Activated T-cell treated with anti-CD3 and anti-CD28 coated beads for 4 hours (primary cell): ENCODE measurements at places on chromosomes 4 and X.

GRCh38 chr4:2390146-2390545, 28.3 kb downstream of the ZFYVE28 start:
- no peak for DNase-seq

- no peak for DNase-seq
These were observed 241.7 kb upstream of the PSAPL1 start for GRCh38 chr4:7676398-7676922.

GRCh38 chr4:15729910-15730533, 27.2 kb downstream of the BST1 start:
- peak; percentile 13 for DNase-seq

DNA sequence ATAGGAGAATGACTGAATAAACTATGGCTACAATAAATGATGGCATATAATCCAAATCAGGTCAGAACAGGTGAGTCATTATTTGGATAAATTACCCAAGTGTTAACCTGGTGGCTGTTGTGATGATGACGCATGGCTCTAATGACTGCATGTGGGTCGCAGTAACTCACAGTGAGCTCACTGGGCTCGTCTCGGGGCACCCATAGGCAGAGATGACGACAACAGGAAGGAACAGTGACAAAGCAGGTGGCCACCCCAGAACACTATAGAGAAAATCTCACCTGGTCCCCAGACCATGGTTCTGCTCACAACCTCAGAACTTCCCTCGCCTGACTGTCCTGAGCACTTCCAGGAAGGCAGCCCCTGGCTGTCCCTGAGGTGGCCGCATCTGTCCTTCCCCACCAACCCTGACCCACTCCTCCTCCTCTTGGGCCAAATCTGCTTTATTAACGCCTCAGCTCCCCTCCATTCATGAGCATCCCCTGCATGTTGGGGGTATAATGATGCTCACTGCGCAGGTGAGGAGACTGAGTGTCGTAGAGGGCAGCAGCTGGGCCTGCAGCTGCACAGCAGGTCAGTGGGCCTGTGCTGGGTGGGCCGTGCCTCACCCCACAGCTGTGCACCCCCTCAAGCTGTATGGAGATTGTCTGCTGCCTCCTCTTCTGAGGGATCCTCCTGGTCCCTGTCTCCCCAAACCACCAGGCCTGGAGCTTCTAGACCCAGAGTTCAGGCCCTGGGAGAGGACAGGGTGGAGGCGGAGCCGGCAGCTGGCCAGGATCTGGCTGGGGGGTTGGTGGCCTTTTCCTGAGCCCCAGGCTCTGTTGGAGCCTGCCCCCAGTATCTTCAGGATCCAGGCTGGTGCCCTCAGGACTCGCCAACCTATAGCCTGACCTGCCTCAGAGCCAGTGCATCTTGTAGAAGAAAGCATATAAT, 30.9 kb upstream of the FAM156A start:
- DNase-seq = no peak

- no peak for DNase-seq
These were observed 59.8 kb downstream of the CPLX1 start for GRCh38 chr4:766152-766515.

DNA sequence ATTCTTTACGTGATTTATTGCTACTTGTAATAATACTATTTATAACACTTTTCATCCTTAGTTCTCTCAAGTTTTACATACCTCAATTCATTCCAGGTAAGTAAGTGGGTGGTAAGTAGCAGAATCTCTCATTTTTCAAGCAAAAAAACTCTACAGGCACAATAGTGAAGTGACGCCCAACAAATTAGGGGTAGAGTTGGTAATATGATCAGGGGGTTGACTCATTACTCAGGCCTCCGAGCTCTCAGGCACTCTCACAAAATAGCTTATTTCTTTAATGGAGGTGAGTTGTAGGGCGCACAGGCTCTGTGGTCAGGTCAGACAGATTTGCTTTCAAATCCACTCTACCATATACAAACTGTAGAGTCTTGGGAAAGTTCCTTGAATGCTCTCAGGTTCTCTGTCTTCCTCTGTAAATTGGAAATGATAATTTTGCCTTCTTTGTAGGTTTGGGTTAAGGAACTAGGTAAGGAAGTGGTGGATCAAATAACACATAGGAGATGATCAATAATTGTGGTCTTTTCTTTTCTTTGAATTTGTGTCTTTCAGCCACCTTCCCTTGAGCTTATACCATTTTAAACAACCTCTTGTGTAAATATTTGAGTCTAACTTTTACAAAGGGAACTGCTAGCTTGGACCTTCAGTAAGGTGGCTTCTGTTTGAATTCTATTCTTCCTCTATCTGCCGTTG, 134.9 kb upstream of the LEF1 start:
- no peak for DNase-seq

DNA sequence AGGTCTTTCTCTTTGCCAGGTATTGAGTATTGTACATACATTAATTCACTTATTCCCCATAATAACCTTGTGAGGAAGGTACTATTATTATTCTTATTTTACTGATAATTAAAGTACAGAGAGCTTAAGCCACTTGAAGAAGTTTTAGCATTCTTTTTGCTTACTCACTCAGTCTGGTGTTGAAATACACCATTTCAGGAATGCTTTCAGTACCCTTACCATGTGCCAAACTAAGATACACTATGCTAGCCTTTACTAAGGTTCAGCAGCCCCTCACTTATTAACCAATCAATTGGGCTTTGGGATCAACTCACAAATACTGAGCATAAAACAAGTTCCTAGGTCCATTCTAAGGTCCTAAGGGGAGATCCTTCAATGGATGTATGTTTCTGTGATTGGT, 179.0 kb upstream of the FGF13 start:
- no peak for DNase-seq

DNA sequence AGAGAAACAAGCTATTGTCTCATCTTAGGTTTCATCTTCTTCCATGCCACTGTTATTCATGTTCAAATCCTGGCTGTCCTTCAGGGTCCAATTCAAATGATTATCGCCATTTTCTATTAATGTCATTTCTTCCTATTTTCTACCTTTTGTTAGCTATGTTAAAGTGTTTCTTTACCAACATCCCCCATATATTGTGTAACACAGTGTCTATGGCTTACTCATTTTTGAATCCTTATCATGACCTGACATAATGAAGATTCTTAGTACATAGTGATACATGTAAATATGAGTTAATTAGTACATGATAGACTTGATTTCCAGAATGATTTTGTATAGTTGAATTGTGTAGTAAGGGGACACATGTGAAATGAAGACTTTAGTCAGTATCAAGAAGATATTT, 152.4 kb downstream of the SNCA start:
- DNase-seq = no peak

DNA sequence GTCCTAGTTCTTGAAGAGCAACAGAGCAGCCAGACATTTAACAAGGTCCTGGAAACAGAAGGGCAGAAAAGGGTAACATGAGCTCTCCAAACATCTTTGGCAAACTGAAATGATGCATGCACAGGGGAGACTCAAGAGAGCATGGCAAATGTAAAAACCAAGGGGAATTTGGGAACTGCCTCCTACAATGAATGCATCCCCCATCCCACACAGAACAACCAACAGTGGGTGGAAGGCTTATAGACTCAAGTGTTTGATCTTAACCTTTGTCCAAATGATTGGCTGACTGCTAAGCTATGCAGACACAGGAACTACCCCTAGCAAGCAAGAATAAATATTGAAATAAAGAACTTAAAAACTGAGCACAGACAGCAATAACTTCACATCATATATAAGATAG, 74.4 kb downstream of the CENPC start:
- DNase-seq = no peak

- no peak for DNase-seq
These were observed 201.5 kb downstream of the TBX22 start for GRCh38 chrX:80216086-80216485.

DNA sequence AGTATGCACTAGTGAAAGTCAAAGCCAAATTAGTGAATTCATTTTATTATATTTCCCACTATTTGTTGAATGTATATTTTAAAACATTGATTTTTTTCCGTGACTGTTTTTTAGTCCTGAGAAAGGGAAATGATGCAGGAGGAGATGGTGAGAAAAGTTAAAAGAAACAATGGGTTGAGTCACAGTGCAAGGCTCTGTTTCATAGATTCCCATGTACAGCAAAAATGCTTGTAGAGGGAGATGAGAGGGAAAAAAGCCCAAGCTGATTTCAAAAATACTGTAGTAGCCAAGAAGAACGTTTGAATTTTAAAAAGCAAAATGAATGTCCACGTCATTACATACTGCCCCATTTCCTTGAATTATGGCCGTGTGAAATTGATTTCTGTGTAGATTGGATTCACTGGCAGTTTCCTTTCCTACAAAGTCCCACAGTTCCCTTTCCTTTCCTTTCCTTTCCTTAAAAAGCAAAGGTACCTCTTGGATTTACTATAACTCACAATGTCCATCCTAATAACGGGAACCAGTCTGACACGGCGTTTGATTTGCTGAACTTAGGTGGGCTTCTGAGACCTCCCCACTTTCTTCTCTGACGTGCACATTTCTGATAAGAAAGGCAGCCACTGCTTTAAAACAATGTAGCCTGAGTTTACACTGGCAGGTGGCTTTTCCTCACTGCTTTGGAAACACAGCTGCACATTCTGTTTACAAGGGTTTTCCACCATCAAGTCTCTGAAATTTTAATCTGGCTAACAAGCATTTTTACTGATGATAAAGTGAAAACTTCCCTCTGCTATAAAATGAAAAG, 63.7 kb downstream of the SPCS3 start:
- DNase-seq = no peak

GRCh38 chr4:119933606-119934005, 133.0 kb downstream of the MAD2L1 start:
- DNase-seq = no peak

- no peak for DNase-seq
These were observed 25.1 kb downstream of the NIPAL1 start for GRCh38 chr4:48041535-48042137.

DNA sequence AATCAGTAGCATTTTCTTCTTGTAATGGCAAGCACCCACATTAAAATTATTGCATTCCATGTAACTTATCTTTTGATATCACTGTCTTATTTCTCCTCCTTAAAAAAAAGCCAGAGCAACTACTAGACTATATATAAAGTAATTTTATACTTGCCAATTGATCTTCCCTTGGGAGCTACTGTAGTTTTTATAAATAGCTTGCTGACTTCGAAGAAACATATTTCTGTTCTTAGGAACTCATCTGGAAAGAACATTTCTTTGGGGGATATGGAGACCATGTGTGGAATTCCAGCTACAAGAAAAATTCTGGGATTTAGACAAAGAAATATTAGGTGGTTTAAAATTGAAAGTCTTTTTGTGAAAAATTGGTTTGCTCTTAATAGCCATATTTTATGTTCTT, 94.9 kb downstream of the BMPR1B start:
- DNase-seq = no peak

DNA sequence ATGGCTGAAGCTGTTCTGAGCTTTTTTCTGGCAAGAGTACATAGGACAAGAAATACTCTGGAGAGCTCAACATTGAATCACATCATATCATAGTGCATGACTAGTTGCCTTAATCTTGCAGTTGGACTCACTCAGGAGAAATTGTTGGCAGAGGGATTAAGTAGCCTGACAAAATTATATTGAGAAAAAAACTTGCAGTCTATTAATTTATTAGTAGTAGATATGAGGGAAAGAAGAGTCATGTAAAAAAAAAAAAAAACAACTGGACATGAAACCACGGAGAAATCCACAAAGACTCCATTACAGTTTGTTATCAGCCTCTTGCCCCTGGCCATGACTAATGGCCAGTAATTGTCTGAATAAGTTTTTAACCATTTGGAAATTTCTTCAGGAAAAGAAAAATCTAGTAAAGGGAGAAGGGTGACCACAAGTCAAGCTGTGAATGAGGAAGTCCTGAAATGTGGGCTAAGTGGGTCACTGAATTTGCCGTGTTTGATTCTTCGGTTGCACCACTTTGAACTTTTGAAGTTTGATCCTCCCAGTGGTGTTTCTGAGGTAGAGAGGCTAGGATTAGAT, 45.6 kb downstream of the FHL1 start:
- DNase-seq = no peak

GRCh38 chr4:114263233-114263632, 283.8 kb upstream of the ARSJ start:
- no peak for DNase-seq

GRCh38 chrX:152818356-152818755, 12.2 kb downstream of the CETN2 start:
- DNase-seq = no peak

DNA sequence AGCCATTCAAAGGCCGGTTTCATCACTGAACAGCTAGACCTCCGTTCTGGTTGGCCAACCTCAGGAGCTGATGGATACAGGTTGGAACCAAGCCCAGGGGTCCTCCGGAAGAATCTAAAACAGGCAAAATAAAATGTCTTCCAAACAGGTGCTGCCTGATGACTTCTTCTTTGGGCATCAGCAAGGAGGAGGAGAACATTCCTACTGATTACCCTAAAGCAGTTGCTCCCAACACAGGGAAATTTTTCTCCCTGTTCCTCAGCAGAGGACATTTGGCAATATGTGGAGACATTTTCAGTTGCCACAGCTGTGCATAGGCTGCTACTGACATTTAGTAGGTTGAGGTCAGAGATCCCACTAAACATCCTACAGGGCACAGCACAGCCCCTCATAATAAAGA, 319.3 kb upstream of the PPARGC1A start:
- DNase-seq = no peak

DNA sequence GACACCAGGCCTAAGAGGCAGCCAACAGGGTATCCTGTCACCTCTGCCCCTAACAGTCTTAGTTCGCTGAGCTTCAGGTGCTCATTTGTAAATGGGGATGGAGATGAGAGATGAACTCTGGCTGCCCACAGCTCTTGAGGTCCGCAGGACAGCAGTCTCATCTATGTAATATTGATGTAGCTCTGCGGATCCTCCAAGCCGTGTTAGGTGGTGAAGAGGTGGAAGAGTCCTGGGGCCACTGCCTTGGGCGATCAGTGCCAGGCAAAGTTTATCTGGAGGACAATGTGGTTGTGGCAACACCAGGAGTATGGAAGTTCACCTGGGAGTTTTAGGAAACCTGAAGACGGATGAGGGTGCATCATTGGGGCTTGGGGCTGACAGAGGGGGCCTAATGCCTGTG, 13.4 kb downstream of the TRO start:
- DNase-seq = no peak

DNA sequence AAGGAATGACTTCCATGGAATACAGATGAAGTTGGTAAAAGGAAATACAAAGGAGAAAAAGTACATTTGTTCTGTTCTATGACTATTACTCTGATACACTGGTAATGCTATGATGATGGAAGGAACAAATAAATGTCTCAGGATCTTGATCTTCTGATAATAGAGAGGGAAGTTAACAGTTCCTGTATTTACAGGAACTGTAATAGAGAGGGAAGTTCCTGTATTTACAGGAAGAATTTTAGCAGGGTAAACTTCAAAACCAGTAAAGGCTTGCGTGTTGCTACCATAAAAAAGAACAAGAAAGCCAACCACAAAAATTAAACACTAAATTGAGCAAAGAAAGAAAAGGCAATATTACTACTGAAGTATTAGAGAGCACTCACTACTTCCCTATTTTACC, 91.7 kb upstream of the HPGD start:
- no peak for DNase-seq

DNA sequence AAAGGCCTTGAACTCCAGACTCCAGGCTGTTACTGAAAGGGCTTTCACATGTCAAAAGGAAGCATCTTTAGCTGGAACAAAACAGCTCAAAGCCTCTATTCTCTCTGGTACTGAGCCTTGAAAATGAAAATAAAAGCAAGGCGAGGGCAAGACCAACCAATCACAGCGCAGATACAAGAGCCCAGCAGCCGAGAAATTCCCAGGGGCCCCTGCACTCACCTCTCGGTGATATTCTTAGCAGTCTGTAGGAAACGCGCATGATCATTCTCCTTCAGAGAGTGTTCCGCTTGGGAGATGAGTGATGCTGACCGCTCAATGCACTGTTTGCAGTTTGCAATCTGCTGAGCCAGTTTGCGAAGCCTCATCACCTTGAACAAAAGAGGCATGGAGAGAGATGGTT, 138.1 kb downstream of the MID1 start:
- no peak for DNase-seq

GRCh38 chr4:177099211-177099610, 210.5 kb upstream of the NEIL3 start:
- DNase-seq = no peak
